ENCODE measurements at places on chromosomes 7 and 10. TPM values are rescaled to one million over a fixed set of nuclear protein-coding genes. Genes with fewer than 3 reads are reported as not detected.

DNA sequence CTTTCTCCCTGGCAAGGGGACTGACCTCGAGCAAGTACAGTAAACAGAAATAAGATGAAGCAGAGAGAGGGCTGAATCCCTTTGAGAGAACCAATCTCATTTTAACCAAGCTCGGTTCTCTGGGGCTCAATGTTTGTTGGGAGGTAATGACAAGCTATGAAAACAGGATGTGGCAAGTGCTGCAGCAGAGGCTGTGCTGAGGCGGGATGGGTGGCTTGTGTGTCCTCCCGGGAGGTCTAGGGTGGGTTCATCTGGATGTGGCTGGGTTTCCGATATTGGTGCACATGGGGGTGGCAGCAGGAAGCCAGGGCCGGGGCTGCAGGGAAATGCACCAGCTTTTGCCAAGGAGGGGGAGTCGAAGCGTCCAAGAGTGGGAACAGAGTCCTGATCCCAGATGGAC is 84.5 kb downstream of the AOAH start:
- no peak for DNase-seq

- no peak for DNase-seq
Observed at GRCh38 chr7:117048882-117049281, 95.6 kb downstream of the ST7 start.

The ANKRD61 gene
- 0.80 TPM for total RNA-seq

The ITIH5 gene
- not detected for total RNA-seq

DNA sequence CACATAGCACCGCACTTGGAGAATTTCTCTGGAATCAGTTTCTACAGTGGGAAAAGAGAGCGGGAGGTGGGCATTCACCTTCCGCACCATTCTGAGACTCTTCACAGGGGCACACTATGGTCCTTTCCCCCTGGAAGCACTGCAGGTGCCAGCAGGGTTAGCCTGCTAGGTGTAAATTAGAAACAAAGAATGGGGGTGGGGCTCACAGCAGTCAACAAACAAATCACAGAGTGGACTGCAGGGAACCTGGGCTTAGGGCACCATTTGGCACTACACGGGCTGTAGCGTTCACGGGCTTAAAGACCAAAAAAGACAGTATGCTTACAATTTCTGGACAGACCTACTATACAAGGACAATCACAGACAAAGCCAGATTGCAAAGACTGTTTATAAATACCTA is 8.0 kb upstream of the PKD1L1 start:
- no peak for DNase-seq

DNA sequence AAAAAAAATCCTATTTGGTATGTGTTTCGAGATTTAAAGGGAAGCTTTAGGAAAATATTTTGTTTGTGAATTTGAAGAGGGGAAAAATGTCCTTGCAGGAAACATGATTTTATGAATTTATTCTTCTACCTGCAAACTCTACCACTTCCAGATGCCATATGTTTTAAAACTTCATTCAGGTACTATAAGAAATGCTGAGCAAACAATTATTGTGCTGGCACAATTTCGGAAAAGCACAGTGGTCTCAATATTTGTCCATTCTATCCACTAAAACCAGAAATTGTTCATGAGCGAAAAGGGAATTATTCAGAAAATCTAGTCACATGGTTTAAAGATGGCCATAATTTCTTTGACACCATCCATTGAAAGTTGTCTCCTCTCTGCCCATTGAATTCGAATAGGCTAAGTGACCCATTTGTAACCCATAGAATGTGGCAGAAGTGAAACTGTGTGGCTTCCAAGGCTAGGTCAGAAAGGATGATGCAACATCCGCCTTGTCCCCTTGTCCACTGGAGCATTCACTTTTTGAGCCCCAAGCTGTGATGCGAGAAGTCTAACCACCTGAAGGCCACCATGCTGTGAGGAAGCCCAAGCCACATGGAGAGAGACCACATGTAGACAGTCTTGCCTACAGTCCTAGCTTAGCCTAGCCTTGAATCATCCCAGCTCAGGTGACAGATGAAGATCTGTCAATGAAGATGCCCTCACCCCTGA is 189.8 kb upstream of the PRKCQ start:
- DNase-seq, result no peak

DNA sequence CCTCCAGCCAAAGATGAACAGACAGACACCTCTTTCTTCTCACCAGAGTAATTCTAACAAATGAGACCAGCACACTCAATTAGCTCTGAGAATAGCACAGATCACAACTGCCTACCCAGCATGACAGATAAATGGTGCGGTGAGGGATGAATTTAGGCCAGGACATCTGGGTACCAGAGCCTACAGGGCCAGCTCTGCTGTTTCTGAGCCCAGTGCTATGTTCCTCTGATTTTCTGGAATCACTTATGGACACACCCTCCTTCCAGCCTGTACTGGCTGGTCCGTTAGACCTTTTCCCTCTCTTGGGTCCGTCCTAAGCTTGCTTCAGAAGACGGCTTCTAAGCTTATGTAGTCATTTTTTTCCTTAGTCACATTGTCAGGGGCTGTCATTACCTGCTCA is 73.6 kb downstream of the INSYN2A start:
- DNase-seq, result no peak

DNA sequence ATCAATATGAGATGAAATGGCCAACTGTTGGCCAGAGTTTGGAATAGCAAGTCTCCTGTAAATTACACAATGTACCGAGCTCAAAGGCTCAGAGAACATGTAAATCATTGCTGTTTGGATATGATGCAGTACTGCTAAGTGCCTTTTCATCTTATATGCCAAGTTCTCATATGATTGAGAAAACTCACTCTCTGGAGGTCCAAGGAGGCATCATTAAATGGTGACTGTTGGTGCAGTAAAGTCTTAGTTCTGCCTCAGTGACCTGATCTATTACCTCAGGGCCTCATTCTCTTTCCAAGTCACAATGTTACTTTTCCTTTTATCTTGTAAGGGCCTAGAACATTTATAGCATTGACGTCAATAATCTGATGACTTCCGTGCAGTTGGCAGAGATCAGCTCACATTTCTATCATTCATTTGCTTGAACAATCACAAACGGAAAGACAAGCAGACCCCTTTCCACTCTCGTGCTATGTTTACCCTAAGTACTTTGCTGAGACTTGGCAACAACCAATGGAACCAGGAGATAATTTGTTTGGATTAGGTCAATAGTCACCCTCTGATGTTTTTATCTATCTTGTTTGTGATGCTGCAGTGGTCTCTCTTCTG is 32.6 kb upstream of the PDK4 start:
- DNase-seq, result no peak

- no peak for DNase-seq
Observed at GRCh38 chr10:114179148-114179547, at the start of gene TDRD1. Gene TDRD1, plus strand, starts transcription at chr10:114179353. Its CDS starts 8,479 bp downstream, at chr10:114187832.

DNA sequence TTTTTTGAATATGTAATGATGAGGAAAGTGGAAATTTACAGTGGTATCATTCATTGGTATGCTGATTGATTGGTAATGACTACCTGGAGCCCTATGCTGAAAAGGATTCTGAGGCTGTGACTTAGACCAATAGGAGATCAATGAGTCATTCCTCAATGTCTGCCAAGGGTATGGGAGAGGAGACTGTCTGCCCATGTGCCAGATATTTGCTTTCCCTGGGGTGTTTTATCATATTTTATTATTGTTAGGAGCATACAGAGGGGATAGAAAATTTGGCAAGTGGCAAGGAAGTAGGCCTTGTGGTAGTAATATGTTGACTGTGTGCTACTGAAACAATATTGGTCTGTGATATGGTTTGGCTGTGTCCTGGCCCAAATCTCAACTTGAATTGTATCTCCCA is 54.8 kb downstream of the ASAH2B start:
- DNase-seq, result no peak

DNA sequence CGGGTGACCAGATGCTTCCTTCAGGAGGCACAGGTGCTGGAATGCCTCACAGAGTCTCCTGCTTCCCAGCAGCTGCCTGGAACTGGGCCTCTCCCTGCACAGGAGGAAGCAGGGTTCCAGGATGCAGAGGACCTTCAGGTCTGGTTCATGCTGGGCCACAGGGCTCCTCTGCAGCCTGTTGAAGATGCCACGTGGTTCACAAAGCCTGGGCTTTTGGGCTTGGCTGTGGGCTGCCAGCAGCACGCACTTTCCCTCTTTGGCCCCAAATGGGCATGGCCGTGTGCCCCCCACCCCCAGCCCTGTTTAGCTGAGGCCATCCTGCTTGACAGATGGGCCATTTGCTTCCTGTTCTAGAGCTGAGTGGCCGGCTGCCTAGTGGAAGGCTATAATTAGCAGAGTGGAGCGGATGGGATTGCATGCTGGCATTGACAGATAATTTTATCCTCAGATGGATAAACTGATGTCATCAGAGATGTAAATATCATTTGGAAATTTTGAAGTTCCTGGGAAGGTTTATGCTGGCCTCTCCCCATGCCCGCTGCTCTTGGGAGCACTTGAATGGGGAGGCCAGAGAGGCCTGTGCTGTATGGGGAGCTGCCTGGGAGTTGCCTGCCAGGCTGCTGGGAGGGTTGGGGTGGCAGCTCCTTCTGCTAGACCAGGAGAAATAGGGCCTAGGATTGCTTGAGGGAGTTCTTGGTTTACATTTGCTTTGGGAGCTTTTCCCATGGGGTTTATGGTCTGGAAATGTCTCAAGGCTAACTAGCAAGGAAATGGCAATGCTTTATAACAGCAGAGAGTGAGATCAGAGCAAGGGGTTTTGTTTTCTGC is 28.2 kb downstream of the TSPAN15 start:
- DNase-seq, result no peak

The NAT16 gene
- 1.7 TPM for total RNA-seq

The BLNK gene
- not detected for total RNA-seq

- DNase-seq, result no peak
Observed at GRCh38 chr10:116792817-116793216, 50.5 kb upstream of the HSPA12A start.

All from neural crest cell (in vitro differentiated cells).